Lung (tissue), 17 donors: ENCODE measurements at places on chromosomes 4 and X. TPM values are rescaled to one million over a fixed set of nuclear protein-coding genes. Genes with fewer than 3 reads are reported as not detected.

Gene TNMD
- not detected for total RNA-seq

Gene NRK
- total RNA-seq, result 12.2 TPM

Gene GNL3L
- 33.6 TPM for total RNA-seq

Gene TAF7L
- total RNA-seq, result 0.20 TPM

Gene KLF8
- total RNA-seq, result 33.1 TPM

Gene SPANXN3
- not detected for total RNA-seq

Gene SERTM2
- total RNA-seq, result not detected

Gene NDNF
- total RNA-seq, result 121 TPM

- H3K27ac ChIP-seq, result no peak within 1 kb of the TSS
- H3K36me3 ChIP-seq, result no peaks in the 10 kb centered on the region
- DNase-seq, result no peak
- no peaks in the 10 kb centered on the region for H3K4me1 ChIP-seq
- no peak within 1 kb of the TSS for H3K4me3 ChIP-seq
These were observed at the start of gene XAGE5 for GRCh38 chrX:52811065-52811625. Gene XAGE5 (plus strand): TSS chrX:52811287. CDS start chrX:52812567, 1,280 bp downstream.

GRCh38 chr4:2046031-2046961, 12.8 kb upstream of the NAT8L start:
- H3K27me3 ChIP-seq, result peaks cover 5% of the 10 kb centered on the region
- no peak overlapping the region for H3K4me3 ChIP-seq
- no peaks in the 10 kb centered on the region for H3K4me1 ChIP-seq
- no peaks in the 10 kb centered on the region for H3K36me3 ChIP-seq
- no peak overlapping the region for H3K27ac ChIP-seq

- H3K4me1 ChIP-seq, result no peaks in the 10 kb centered on the region
- DNase-seq, result no peak
- H3K4me3 ChIP-seq, result no peak overlapping the region
- H3K27me3 ChIP-seq, result peaks cover 10% of the 10 kb centered on the region
- no peak overlapping the region for H3K27ac ChIP-seq
These were observed 324.6 kb upstream of the MAGEB2 start for GRCh38 chrX:29890646-29891200.

GRCh38 chr4:40608628-40609027, 21.0 kb downstream of the RBM47 start:
- no peaks in the 10 kb centered on the region for H3K4me1 ChIP-seq
- DNase-seq, result no peak
- H3K27ac ChIP-seq, result no peak overlapping the region
- H3K27me3 ChIP-seq, result no peaks in the 10 kb centered on the region

DNA sequence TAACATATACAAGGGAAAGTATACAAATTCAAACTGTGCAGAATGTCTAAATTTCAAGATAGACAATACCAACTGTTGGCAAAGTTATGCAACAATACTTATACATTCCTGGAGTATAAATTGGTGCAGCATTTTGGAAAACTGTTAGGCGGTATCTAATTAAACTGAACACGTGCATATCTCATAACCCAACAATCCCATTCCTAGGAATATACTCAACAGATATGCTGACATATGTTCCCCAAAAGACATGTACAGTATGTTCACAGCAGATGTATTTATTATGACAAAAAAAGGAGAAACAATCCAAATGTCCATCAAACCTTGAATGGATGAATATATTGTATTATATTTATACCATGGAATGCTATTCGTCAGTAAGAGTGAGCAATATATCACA, 16.4 kb upstream of the FAM9B start:
- H3K36me3 ChIP-seq, result no peaks in the 10 kb centered on the region
- H3K4me3 ChIP-seq, result no peak overlapping the region
- H3K27ac ChIP-seq, result no peak overlapping the region
- DNase-seq, result no peak
- no peaks in the 10 kb centered on the region for H3K27me3 ChIP-seq

DNA sequence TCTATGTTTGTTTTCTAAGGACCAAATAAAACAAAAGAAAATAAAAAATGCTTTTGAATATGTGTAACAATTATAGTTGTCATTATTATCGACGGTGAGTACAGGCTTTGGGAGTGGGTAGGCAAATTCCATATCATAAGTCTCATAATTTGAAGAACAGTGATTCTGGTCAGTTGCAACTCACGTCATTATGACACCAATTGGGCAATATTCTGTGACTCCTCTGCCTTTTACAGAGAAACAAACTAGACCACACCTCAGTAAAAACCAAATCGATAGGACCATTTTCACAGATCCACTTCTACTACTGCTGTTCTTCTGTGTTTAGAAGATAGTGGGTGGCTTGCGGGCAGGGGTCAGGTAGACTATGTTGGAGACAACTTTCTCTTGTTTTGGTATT, 250.1 kb downstream of the C4orf33 start:
- H3K4me1 ChIP-seq, result no peaks in the 10 kb centered on the region
- H3K4me3 ChIP-seq, result no peak overlapping the region
- no peak for DNase-seq
- no peaks in the 10 kb centered on the region for H3K36me3 ChIP-seq
- no peak overlapping the region for H3K27ac ChIP-seq

GRCh38 chr4:170170861-170171260, 81.1 kb upstream of the AADAT start:
- no peak overlapping the region for H3K27ac ChIP-seq
- no peak for DNase-seq
- H3K27me3 ChIP-seq, result no peaks in the 10 kb centered on the region

GRCh38 chrX:153706799-153707198, 17.4 kb downstream of the BCAP31 start:
- DNase-seq, result no peak
- no peaks in the 10 kb centered on the region for H3K27me3 ChIP-seq

GRCh38 chr4:150751648-150752047, 169.7 kb downstream of the MAB21L2 start:
- no peak for DNase-seq
- H3K4me1 ChIP-seq, result no peaks in the 10 kb centered on the region
- H3K4me3 ChIP-seq, result no peak overlapping the region
- no peak overlapping the region for H3K27ac ChIP-seq
- H3K36me3 ChIP-seq, result no peaks in the 10 kb centered on the region

- no peak overlapping the region for H3K27ac ChIP-seq
- H3K36me3 ChIP-seq, result no peaks in the 10 kb centered on the region
- H3K4me1 ChIP-seq, result no peaks in the 10 kb centered on the region
- H3K27me3 ChIP-seq, result no peaks in the 10 kb centered on the region
These were observed 14.5 kb downstream of the DOCK11 start for GRCh38 chrX:118510111-118510510.

DNA sequence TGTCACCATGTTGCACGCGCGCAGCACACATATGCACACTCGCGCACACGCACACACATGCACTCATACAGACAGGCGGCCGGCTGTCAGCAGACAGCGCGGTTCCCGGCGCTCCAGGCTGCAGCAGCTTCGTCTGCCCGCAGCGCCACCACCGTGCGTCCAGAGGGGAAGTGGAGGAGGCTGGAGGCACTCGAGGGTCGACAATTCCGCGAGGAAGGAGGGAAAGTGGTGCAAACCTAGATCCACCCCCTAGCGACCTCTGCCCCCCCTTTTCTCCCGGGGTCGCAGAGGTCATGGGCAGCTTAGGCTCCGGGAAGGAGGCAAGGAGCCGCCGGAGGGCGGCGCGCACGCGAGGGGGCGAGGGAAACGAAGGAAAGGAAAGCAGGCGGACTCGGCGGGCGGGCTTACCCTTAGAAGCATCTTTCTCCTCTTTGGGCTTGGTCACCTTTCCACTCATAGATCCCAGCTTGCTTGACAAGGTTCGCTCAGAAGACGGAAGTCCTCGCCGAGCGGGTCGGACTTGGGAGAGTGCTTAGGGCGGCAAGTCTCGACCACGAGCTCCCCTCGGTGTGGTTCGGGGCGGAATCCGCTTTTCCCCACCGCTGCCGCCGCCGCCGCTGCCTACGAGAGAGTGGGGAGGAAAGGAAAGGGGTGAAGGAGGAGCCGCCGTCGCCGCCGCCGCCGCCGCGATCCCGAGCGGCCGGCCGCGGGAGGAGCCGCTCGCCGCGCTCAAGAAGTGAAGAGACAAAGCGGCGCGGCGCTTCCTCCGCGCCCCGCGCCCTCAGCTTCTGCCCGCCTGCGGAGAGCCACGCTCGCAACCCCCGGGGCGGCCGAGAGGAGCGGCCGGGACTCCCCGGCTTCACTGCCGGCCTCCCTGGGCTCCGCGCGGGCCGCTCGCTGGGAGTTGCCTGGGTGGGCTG, 326.6 kb upstream of the F9 start:
- H3K27ac ChIP-seq, result no peak overlapping the region
- no peaks in the 10 kb centered on the region for H3K36me3 ChIP-seq
- DNase-seq, result peak; percentile 32
- H3K4me3 ChIP-seq, result no peak overlapping the region
- peaks cover 12% of the 10 kb centered on the region for H3K27me3 ChIP-seq

DNA sequence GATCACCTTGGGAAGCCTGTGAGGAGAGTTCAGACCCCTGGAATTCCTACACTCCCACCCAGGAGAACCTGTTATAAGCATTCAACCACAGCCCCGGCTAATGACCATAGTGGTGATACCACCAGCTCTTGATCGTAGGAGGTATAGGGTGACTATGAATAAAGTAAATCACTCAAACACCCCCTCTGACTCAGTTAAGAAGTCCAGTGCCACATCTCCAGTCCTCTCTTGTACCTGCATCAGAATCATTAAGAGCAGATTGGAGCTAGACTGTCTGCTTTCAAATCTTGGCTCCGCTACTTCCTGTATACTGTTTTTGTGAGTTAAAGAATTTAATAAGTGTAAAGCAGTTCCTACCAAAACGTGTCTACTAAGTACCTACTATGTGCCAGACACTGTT, 565.1 kb upstream of the DIPK2B start:
- H3K4me3 ChIP-seq, result no peak overlapping the region
- no peaks in the 10 kb centered on the region for H3K36me3 ChIP-seq
- DNase-seq, result no peak
- H3K27me3 ChIP-seq, result peaks cover 10% of the 10 kb centered on the region
- peaks cover 4% of the 10 kb centered on the region for H3K4me1 ChIP-seq
- H3K27ac ChIP-seq, result no peak overlapping the region

- no peak overlapping the region for H3K4me3 ChIP-seq
- no peaks in the 10 kb centered on the region for H3K4me1 ChIP-seq
- no peaks in the 10 kb centered on the region for H3K27me3 ChIP-seq
- DNase-seq, result no peak
- H3K27ac ChIP-seq, result no peak overlapping the region
- H3K36me3 ChIP-seq, result no peaks in the 10 kb centered on the region
These were observed 376.3 kb upstream of the LCORL start for GRCh38 chr4:18397681-18398390.

GRCh38 chrX:8565729-8566128, 101.1 kb downstream of the VCX3B start:
- H3K4me1 ChIP-seq, result no peaks in the 10 kb centered on the region
- no peak overlapping the region for H3K4me3 ChIP-seq
- H3K27ac ChIP-seq, result no peak overlapping the region
- H3K36me3 ChIP-seq, result no peaks in the 10 kb centered on the region

DNA sequence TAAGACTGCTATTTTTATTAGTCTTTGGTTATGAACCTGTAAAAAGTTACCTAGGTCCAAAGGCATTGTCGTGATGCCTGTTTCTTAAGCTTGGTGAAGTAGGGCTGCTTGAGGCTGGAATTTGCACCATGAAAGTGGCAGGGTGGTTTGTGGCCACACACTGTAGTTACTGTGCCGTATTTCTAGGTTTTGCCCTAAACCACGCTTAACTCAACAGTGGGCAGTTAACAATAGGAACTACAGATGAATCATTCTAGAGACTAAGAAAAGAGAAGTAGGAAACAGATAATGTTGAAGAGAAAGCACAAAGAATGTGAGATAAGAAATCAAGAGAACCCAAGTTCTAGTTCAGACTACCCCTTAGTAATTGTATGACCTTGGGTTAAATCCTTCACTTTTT, 11.5 kb downstream of the ETNPPL start:
- H3K36me3 ChIP-seq, result no peaks in the 10 kb centered on the region
- peaks cover 2% of the 10 kb centered on the region for H3K27me3 ChIP-seq
- H3K4me3 ChIP-seq, result no peak overlapping the region

DNA sequence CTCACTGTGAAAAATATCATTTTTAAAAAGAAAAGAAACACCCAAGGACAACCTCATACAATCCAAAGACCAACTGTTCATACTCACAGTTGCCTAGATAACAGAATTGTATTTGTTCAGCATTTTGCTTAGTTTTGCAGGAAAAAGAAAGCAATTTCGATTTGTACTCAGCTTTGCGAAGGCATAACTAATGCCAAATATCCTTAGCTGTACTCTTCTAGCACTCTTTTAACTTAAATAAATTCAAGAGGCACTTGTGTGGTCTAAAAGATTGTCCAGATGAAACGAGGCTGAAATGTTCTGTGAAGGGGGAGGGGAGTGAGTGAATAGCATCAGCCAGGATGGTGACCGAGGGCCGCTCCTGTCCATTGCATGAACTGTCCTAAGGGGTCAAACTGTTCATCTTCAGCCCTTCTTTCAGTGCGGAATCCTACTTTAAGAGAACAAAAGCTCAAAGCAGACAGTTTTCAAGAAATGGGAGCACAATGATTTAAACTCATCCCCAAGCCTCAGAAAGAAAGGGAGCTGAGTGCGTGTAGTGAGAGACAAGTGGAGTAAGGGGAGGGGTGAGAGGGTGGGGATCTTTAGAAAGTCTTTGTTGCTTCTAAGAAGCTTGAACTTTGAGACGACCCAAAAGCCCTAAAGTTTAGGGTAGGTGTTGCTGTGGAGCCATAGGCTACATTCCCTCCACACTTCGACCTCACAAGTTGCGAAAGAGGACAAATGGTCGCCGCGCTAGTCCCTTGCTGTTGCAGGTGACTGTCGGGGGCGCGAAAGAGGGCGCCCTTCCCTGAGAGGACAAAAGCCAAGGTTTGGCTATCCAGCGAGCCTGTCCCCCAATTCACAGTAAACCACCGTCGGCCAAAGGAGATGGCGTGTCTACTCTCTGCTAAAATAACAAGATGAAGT, 4.0 kb upstream of the NEUROG2 start:
- no peak overlapping the region for H3K4me3 ChIP-seq
- peaks cover 91% of the 10 kb centered on the region for H3K27me3 ChIP-seq
- H3K27ac ChIP-seq, result no peak overlapping the region
- H3K36me3 ChIP-seq, result no peaks in the 10 kb centered on the region
- peaks cover 37% of the 10 kb centered on the region for H3K4me1 ChIP-seq
- DNase-seq, result peak; percentile 25

DNA sequence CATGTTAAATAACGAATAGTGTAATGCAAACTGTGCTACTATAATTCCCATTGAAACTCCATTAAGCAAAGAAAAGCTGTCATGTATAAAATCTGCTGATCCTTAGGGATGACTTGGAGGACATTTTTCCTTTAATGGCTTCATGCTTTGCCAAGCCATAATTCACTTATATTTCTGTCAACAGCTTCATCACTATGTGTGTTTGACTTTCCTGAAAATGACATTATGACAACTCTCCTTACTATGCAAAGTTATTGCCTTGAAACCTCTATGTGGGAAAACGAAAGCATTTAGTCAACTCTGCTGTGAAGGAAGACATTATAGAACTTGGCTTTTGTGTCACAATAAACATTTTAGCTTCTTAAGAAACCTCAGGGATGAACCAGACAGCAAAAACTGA, 210.5 kb downstream of the GRXCR1 start:
- no peaks in the 10 kb centered on the region for H3K36me3 ChIP-seq
- no peak overlapping the region for H3K27ac ChIP-seq
- H3K4me1 ChIP-seq, result no peaks in the 10 kb centered on the region
- DNase-seq, result no peak
- no peaks in the 10 kb centered on the region for H3K27me3 ChIP-seq
- H3K4me3 ChIP-seq, result no peak overlapping the region
